ENCODE measurements at places on chromosomes 2 and 18.

- peak; percentile 20 for DNase-seq
Measured at GRCh38 chr2:216590780-216591179, 42.4 kb upstream of the IGFBP2 start.

DNA sequence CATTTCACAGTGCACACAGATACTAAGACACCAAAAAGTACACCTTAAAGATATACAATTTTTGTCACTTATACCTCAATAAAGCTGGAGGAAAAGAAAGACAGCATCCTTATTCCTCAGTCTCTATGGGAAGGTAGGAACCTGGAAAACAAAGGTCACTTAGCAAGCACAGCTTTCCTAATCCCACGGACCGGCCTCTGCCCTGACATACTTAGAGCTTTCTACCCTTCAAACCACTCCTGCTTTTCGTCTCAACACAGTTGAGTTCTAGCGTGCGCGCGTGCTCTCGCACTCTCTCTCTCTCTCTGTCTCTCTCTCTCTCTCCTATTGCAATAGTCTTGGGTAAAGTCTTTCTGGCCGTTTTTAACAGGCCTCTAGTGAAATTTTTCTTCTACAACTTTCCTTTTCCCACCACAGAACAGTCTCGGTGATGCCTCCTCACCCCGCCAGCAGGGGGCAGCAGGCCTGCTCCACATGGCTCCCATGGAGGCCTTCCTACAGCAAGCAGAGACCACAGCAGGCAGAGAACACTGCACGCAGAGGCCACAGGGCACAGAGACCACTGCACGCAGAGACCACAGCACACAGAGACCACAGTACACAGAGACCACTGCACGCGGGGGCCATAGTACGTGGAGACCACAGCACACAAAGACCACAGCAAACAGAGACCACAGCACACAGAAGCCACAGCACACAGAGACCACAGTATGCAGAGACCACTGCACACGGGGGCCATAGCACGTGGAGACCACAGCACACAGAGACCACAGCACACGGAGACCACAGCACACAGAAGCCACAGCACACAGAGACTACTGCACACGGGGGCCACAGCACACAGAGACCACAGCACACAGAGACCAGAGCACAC, 106.9 kb downstream of the FBXO15 start:
- DNase-seq: peak; percentile 58

DNA sequence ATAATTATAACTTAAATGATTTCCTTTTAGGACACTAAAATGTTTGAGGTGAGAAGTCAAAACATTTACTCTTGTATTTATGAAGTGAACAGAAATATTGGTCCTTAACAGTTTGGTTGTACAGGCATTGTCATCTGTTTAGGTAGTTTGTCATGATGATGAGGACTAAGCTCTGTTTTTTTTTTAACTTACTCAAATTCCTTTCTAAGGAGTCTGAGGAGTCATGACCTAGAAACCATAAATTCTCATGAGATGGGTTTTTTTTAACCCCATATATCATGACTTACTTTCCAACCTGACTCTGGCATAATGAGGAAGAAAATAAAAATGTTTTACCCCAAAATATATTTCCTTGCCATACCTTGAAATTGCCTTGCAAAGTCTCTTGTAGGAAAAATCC, 1176.2 kb downstream of the SUCLG1 start:
- no peak for DNase-seq

- peak; percentile 10 for DNase-seq
Measured at GRCh38 chr18:28115149-28115550, 61.8 kb downstream of the CDH2 start.

- no peak for DNase-seq
Measured at GRCh38 chr2:149994057-149994728, 406.6 kb upstream of the MMADHC start.

DNA sequence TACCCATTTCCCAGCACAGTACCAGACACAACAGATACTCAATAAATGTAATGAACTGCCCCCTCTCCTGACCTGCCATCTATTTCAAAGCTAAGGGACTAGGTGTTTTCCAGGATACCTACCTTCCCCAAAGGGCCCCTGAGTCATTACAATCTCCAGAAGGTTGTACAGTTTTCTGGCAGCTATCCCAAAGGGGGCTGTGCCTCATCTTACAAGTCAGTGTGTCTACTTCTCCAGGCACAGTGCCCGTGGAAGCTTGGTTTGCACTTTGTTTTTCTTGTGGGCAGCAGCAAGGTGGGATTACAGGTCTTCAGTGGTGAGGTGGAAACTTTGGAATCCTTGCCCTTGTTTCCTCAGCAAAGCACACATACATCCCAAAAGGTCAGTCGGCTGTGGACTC, 62.8 kb upstream of the CYP26B1 start:
- DNase-seq: no peak

DNA sequence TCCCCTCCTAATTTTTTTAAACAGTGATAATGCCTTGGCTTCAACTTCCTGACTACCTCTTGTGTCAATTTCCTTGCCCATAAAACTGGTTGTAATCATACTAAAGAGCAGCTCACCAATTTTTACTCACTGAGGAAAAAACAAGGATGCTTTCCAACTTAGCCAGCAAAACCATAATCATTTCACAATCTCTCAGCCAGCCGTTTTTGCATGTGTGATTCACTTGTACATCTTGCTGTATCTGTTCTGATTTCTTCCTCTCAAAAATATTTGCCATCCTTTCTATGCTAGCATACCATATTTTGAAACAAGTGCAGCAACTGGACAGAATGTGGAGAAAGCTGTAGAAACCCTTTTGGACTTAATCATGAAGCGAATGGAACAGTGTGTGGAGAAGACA, 60.7 kb downstream of the RAB27B start:
- no peak for DNase-seq

DNA sequence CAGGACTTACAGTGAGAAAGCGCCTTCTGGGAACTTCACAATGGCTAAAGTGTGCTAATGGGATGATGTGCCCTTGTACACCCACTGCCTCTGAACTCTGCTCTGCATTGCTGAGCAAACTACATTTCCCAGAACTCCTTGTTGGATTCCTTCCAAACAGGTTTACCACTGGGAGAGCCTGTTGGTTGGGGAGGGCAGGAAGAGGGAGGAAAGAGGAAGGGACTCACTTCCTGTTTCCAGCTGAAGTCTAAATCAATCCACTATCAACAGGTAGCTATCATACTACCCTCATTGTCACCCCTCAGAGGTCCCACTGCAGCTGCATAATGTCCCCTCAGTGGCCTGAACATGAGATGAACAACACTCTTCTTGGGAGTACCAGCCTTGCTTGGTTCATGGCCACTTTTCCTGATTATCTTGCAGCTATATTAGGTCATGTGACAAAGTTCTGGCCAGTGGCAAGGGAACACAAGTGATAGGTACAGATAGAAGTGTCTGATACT, 109.7 kb downstream of the MSH2 start:
- peak; percentile 28 for DNase-seq

GRCh38 chr2:19675856-19676460, 225.8 kb downstream of the TTC32 start:
- DNase-seq: no peak

DNA sequence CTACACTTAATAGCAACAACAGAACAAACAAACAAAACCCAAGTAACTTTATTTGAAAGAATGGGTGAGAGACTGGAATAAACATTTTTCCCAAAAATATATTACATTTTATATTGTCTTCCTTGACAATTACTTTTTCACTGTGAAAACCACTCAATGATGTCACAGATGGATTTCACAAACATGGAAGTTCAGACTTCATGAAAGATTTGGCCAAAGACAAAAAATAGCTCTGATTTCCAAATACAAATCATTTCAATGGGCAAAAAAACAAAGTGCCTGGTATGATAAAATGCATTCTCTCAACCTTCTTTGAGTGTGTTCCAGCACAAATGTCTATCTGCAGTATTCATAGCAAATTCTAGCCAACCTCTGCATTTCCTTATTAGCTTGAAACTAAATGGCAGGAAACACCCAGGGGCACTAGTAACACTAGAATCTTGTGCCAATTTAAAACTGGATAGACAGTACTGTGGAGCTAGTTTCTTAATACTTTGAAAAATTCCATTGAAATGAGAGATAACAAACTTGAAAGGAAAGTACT, 28.5 kb upstream of the NAPG start:
- DNase-seq: no peak

DNA sequence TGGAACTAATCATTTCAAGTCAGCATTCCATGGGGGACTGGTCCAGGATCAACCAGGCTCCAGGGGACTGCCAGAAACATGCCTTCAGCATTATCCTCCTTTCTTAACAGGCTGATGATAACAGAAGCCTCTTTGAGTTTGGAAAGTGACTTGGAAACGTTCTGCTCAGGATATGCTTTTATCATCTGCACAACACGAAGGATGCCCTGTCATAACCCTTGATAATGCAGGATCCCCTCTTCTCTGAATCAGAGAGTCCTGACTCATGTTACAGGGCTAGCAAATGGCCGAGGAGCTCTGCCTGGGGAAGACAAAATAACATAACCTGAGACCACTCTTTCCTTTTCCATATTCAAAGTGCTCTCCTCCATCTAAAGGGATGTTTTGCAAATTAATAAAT, 6.7 kb downstream of the SCYGR3 start:
- no peak for DNase-seq

GRCh38 chr18:48962252-48962993, 11.7 kb upstream of the SMAD7 start:
- DNase-seq: no peak

- no peak for DNase-seq
Measured at GRCh38 chr2:143698888-143699570, 569.8 kb downstream of the ARHGAP15 start.

DNA sequence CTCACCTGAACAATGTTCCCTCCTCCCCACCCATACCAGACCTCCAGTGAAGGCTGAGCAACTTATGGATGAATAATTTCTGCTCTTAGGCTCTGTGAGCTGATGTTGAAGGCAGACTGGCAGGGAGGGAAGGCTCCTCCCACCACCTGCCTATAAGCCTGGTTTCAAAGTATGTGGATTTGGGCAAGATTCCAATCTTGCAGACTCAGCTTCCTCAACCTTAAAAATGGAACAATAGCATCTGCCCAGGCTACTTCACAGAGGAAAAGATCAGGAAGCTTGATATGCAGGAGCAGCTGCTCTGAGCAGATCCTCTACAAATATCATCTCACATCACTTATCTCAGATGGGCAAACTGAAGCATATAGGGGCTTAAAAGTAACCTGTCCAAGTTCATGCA, 112.2 kb downstream of the ZFP36L2 start:
- DNase-seq: peak; percentile 38

DNA sequence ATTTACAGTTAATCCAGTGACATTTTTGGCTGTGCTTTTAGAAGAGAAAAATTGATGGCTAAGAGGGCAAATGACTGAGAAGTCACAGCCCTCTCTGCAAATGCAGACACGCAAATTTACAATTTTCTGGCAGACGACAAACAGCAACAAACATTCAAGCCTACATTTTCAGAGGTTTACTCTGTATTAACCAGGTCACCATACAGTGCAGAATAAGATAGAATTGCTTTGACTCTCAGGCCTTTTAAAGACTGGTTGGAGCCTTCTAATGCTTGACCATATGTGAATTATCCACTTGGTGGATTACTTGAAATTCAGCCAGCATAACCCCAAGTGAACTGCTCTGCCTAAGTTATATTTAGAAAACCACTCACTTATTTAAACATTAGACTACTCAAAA, 280.9 kb upstream of the STON1 start:
- no peak for DNase-seq

DNA sequence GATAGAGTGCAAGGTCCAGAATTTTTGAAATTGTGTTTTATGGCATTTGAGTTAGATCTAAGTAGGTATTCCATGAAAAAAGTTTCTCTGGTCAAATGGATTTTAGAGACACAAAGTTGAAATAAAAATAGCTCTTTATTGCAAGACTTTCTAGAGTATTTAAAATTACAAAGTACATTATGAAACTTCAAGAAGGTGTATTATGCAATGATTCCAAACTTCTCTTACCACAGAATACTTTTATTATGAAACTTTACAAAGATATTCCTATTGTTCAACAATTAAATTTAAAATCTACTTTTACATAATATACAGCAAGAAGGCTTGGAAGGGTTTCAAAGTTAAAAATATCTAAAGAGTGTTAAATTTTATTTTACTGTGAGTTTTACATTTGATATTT, 65.9 kb downstream of the CALCRL start:
- no peak for DNase-seq

DNA sequence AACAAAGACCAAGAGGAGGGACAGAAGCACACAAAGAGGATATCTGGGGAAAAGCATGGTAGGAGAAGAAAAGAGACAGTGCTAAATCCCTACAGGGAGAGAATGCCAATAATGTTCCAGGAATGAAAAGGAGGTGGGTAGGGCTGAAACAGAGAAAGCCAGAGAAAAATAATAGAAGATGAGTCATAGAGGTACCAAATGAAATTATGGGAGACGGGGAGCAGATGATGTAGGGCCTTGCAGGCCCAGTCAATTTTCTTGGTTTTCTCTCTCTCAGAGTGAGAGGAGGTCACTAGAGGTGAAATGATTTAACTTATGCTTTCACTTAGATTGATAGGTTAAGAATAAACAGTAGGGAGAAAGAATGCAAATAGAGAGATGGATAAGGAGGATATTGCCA, 61.5 kb downstream of the RPRM start:
- no peak for DNase-seq

- DNase-seq: no peak
Measured at GRCh38 chr2:24181849-24182248, 7.0 kb downstream of the FAM228A start.

- no peak for DNase-seq
Measured at GRCh38 chr2:217269701-217270484, 410.0 kb upstream of the TNP1 start.

- DNase-seq: no peak
Measured at GRCh38 chr2:88754585-88755320, 63.3 kb downstream of the RPIA start.

- no peak for DNase-seq
Measured at GRCh38 chr2:232929303-232930058, 59.4 kb downstream of the SNORC start.

- no peak for DNase-seq
Measured at GRCh38 chr2:63788071-63788470, 53.6 kb upstream of the UGP2 start.

DNA sequence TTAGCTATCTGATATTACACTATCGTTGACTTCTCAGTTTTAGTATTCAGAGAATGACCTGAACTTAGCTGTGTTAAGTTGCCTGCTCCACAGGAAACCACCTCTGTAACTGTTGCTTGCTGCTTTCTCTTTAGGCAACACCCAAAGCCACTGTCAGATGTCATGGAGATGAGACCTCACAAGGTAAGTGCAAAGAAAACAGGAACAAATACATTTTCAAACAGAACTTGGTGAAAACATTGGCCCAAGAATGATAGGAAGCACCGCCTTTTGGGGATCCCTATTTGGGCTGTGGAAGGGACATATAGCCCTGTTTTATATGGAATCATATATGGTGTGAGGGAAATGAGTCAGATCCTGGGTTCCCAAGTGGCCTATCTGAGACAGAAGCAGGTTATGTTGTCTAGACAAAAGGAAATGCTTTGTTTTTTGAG, 143.4 kb downstream of the UBE2E3 start:
- DNase-seq: no peak

Measured in BE2C (cell line).